ENCODE measurements at places on chromosomes 6 and 20. TPM values are rescaled to one million over a fixed set of nuclear protein-coding genes. Genes with fewer than 3 reads are reported as not detected.

PRIM2 gene
- total RNA-seq: 69.2 TPM

GRCh38 chr6:63440057-63440456 is 120.3 kb upstream of the LGSN start:
- DNase-seq: peak; percentile 14

GRCh38 chr6:117870486-117871242 is 36.4 kb upstream of the SLC35F1 start:
- no peak for DNase-seq

LY6G6C gene
- total RNA-seq: not detected

GLP1R gene
- 0.87 TPM for total RNA-seq

DNA sequence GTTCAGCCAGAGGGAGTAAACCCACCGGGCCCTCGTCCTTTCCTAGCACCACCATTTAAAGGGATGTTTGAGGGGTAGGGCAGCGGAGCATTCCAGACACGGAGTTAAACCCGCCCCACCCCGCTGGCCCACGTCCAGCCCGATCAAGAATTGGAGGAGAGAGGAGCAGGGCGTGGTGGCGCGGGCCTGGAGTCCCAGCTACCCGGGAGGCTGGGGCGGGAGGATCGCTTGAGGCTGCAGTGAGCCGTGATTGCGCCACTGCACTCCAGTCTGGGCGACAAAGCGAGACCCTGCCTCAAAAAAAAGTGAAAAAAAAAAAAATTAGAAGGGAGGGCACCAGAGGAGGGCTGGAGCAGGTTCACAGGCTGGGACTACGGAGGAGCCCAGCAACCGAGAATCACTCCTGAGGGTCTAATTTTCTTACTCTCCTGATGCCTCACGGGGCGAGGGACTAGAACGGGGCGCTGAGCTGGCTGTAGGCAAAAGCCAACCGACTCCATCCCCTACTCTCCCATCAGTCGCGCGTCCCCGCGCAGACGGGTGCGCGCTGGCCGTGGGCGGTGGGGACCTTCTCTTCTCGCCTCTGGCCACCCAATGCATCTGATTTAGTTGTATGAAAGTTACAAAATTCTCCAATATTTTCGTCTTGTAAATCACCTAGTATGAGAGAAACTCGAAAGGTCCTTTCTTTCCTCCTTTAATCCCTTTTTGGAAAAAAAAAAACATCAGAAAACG is 6.1 kb upstream of the HSPA1B start:
- DNase-seq: peak; percentile 86

DNA sequence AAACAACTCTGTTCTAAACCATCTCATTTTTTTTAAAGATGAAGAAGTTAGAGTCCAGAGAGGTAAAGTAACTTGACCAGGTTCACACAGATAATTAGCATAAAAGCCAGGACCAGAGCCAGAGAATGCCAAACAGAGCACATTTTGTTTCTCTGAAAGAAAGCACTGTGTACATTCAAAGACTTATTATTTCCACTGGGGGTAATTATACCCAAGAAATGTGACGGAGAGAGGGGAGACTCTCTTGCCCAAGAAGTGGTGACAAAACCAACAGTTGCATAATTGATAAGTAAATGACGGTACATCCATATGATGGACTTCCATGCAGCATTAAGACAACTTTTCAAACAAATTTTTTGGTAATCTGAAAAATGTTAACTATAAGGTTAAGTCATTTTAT is 111.6 kb downstream of the RTN4IP1 start:
- no peak for DNase-seq

PRDM13 gene
- total RNA-seq: 0.14 TPM

SRSF3 gene
- 111 TPM for total RNA-seq

DNA sequence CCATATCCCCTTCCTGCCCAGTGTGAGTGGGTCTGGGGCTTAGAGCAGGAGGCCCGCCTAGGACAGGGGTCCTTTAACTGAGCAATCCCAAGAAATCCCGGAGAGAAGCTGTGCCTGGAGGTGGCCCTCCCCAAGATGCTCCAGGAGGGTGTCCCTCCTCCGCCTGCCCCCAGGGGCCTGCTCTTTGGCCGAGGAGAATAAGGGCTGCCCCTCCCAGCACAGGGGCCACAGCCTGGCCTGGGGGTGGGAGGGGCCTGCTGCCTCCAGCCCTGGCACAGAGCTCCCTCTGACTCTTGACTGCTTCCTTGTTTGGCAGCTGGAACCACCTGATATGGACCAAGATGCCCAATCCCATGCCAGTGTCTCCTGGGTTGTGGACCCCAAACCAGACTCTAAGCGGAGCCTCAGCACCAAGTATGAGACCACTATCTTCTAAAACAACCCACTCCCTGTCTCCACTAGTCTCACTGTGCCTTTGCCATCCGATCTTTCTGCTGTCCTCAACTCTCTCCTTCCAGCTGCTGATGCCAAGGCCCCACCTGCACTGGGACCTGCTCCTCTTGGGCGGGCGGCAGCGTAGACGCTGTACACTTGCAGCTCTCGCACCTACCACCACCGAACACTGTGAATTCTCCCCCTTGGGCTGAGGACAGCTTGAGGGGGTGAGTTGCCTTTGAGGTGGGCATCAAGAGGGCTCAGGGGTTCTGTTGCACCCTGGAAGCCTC is 54.3 kb downstream of the TCP11 start:
- DNase-seq: peak; percentile 30

DNA sequence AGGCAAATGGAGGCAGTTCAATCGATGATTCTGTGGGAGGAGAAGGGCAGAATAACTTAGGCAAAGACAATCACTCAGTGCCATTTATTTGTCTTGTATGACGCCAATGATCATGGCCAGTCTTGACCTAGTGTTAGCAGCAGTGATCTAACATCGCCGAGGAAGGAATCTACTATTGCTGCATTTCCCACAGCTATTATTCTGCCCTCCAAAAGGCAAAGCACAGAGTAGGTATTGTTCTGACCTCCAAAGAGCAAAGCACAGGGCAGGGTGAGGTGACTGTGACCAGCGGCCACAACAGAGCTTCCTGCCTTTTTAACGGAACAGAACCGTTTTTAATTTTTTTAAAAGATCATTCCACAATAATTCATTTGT is 235.9 kb downstream of the CDH4 start:
- no peak for DNase-seq

GRCh38 chr6:135481783-135482369 is 15.7 kb downstream of the AHI1 start:
- no peak for DNase-seq

DNA sequence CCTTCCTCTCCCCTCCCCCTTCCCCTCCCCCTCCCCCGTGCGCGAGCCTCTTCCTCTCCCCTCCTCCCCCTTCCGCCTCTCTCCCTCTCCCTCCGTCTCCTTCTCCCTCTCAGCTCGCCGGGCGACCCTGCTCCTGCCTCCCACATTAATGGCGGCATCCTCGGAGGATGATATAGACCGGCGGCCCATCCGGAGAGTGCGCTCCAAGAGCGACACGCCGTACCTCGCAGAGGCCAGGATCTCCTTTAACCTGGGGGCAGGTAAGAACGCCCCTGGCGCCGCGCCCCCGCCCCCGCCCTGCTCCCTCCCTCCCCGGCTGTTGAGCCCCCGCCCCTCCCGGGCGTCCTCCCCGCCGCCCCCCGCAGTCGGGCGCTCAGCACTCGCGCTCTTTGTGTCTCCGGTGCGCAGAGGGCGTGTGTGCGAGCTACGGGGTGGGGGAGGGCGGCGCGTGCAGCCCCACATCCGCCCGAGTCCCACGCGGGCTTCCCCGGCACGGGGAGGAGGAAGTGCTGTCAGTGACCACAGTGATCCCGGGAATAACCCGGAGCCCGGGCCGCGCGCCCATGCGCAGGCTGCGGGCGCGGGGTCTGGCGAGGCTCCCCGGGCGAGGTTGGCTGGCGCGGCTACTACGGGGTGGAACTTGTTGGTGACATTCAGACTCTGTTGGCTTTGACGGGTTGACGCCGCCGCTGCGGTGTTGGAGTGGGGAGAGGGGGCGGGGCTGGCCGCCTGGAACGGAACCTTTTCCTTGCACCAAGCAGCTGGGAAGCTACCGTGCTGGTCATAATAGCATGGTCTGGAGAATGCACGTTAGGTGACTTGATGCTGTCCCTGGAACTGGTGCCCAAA is 33.2 kb downstream of the PHACTR1 start:
- peak; percentile 91 for DNase-seq

GRCh38 chr20:35151736-35152135 is 4.6 kb upstream of the EDEM2 start:
- DNase-seq: no peak

CTAGE9 gene
- not detected for total RNA-seq

GRCh38 chr6:162671580-162672165 is 55.9 kb downstream of the PRKN start:
- DNase-seq: no peak

NCR2 gene
- total RNA-seq: not detected

GRCh38 chr6:108748055-108748454 is 100.2 kb upstream of the ARMC2 start:
- DNase-seq: no peak

DNA sequence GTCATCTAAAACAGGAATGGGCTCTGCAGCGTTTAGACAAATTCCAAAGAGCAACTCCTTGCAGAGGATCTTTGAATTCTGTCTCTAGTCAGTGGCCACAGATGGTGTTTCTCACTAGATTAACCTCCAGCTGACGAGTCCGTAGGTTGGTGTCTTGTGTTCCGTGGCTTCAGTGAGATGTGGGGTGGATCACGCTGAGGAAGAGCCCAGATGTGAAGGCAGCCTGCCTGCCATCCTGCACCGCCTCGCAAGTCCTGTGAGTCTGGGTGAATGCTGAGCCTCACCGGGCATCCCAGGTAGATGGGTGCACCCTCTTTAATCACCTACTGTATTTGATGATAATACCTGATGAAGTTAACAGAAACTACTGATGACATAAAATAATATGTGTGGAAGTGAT is 70.4 kb downstream of the THBS2 start:
- DNase-seq: no peak

- DNase-seq: no peak
These were observed 77.1 kb upstream of the MAN1A1 start for GRCh38 chr6:119426619-119427018.

DNA sequence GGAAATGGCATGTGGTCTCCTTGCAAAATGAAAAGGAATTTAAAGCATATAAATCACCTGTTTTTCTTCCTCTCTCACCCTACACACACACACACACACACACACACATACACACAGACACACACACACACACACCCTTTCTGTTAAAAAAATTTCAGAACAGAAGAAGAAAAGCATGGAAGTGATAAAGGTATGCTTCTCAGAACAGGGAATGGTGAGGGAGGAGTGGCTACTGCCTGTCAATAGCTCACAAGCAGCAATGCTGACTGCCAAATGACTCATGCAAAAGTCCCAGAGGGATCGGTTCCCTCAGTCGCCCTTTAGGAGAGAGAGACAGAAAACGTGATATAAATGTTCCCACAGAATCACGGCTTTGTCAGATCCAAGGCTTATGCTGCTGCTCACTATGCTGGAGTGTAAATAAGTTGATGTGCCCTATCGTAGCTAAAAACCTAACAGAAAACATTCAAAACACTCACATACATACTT is 102.6 kb downstream of the IBTK start:
- peak; percentile 4 for DNase-seq

- no peak for DNase-seq
These were observed 1002.2 kb downstream of the KIF16B start for GRCh38 chr20:15571056-15571455.

CST1 gene
- total RNA-seq: 10.5 TPM

SLC17A2 gene
- not detected for total RNA-seq

HRH3 gene
- 1.9 TPM for total RNA-seq

- peak; percentile 56 for DNase-seq
These were observed 10.2 kb downstream of the POU3F2 start for GRCh38 chr6:98844244-98845210.

FOXF2 gene
- total RNA-seq: 0.52 TPM

BANF2 gene
- total RNA-seq: not detected

Data from H7 (cell line).